ENCODE measurements at places on chromosomes 16 and 17.

- no peak for DNase-seq
These were observed 60.2 kb upstream of the ADORA2B start for GRCh38 chr17:15884731-15885130.

GRCh38 chr17:27631411-27631760 is 398 bp downstream of the LGALS9 start:
- DNase-seq: no peak

DNA sequence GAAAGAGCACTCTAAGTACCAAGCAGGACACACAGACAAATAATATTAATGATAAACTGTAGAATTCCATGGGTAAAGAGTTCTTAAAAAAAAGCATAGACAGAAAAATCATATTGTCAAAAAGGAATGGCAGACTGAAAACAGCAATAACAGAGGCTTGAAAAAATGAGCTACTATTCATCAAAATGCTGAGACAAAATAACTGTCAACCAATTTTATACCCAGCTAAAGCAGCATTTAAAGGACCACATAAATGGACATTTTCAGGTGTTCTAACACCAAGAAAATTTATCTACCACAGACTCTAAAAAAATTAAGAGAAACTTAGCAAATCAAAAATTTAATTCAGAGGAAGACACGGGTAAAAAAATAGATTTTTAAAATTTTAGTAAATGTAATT is 119.1 kb downstream of the DYNLRB2 start:
- DNase-seq: no peak

GRCh38 chr16:68379472-68380347 is 68.6 kb downstream of the SMPD3 start:
- no peak for DNase-seq

- no peak for DNase-seq
These were observed 6.3 kb downstream of the HSBP1 start for GRCh38 chr16:83813823-83814658.

DNA sequence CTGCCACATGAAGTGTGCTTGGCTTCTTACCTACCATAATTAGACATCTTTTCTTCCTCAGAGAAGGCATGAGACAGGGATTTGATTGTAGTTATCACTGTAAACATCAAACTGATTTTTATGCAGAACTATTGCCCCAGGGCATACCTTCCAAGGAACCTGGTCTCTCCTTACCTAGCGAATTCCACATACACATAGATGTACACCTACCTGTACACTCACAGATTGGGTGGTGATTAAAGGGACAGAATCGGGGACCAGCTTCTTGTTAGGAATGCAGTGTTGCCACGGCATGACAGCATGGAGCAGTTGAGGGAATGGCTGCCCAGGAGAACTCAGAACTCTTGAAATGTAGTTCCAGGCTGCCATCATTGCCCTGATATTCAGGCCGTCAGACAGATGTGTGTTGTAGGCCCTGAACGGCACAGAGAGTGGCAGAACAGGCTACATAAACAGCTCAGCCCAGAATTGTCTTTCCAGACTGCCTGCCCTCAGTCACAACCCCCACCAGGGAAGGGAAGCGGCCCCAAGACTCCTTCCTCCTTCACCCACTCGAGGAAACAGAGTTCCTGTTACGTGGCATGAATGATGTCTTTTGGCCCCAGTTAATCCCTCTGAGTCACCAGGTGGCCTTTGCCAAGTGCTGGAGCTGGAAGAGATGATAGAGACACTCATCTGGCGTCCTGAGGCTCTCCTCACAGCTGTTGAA is 17.8 kb upstream of the NAGLU start:
- DNase-seq: no peak

GRCh38 chr16:30649725-30650368 is 913 bp upstream of the PRR14 start:
- DNase-seq: no peak

- DNase-seq: no peak
These were observed 10.4 kb upstream of the GNA13 start for GRCh38 chr17:65066901-65067300.

GRCh38 chr17:40534371-40535189 is 30.7 kb downstream of the CCR7 start:
- peak; percentile 76 for DNase-seq

DNA sequence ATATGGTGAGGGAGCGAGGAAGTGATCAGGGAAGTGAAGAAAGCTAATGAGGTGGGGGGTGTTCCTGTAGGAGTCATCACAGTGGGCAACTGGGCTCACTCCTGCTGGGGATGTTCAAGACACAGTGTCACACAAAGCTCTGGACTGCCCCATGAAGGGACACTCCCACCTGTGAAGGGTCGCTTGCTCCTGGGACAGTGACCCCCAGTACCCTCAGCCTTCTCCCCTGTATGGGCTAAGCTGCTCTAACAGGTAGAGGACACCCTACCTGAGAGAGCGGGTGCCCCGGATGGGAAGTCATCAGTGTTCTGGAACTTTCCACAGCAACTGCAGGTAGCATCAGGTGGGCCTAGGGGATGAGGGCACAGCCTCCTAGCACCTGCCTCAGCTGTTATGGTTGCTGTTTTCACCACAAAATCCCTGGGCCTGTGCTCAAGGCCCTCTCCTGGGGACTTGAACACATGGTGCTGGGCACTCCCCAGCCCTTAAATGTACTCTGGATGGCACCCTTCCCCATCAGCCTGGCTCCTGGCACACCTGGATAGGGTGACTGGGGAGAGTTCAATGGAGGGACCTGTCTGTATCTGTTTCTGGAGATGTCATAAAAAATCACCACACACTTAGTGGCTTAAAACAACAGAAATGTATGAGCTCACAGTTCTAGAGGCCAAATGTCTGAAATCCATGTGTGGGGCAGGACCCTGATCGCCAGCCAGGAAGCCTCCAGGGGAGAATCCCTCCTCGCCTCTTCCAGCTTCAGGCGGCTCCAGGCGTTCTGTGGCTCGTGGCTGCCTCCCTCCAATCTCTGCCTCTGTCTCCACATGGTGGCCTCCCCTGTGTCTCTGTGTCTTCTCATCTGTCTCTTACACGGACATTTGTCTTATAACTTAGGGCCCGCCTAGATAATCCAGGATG is 104.0 kb upstream of the CDH5 start:
- DNase-seq: peak; percentile 30

DNA sequence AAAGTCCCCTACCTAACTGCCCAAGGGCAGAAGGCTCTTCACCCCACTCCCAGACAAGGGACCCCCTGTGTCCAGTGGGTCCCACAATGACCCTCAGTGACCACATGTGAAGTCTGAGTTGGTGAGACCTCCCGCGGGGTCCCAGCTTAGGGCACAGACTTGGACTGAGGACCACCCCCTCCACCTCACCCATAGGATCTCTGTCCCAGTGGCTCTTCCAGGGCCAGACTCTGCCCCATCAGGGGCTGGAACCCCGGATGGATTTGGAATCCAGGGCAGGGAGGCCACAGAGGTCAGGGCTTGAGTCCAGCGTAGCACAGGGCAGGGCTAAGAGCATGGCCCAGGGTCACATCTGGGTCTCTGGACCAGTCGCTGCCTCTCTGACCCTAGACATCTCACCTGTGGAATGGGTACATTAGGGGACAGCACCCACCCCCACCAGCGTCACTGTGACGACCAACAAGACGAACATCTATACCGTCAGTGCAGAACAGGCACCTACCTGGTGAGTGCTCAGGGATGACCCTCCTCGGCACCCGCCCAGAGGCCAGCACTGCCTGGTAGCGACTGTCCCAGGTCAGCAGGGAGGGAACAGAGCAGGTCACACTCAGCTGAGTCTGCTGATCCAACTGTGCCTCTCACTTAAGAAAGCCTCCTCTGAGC is 37.7 kb downstream of the TNFRSF13B start:
- peak; percentile 41 for DNase-seq

DNA sequence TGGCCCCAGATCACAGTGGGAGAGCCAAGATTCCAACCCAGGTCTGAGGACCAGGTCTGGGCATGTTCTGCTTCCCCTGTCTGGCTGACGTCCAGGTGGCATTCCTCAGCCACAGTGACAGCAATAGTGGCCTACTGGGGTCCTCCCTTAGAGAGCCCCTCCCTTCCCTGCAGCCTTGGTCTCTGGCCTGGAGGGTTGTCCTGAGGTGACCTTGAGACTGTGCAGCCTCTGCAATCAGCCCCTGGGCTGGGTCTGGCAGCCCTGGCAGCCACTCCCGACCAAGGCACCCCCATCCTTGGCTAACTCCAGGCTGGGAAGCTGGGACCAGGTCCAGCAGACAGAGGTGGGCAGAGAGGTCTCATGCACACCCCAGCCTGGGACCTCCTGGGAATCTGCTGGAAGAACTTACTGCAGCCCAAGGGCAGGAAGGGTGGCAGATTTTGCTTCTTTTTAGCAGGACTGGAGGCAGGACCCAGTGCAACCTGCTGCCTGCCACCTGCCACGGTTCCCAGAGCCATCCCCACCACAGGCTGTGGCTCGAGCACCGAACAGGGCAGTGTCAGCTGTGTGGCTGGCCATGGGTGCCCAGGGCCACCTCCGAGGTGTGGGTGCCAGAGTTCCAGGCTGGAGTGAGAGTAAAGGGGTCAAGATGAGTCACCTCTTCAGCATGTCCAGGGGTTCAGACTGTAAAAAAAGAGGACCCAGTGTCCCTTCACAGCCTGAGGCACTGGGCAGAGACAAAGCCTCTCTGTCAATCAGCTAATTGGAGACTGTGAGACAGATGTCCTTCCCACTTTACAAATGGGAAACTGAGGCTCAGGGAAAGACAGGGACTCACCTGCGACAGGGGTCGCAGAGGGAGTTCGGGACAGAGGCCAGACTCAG is 12.6 kb downstream of the GRB7 start:
- DNase-seq: peak; percentile 49

- no peak for DNase-seq
These were observed 101.5 kb upstream of the CNTNAP4 start for GRCh38 chr16:76175718-76176117.

Data from endodermal cell (in vitro differentiated cells).